CD4-positive, alpha-beta T cell treated with Interleukin-17A for 1 hour (primary cell): ENCODE measurements at places on chromosomes 12 and 14.

- DNase-seq, result no peak
Measured at GRCh38 chr14:35897616-35898111, 71.5 kb downstream of the BRMS1L start.

GRCh38 chr12:61915420-61915819, 344.8 kb upstream of the USP15 start:
- no peak for DNase-seq

DNA sequence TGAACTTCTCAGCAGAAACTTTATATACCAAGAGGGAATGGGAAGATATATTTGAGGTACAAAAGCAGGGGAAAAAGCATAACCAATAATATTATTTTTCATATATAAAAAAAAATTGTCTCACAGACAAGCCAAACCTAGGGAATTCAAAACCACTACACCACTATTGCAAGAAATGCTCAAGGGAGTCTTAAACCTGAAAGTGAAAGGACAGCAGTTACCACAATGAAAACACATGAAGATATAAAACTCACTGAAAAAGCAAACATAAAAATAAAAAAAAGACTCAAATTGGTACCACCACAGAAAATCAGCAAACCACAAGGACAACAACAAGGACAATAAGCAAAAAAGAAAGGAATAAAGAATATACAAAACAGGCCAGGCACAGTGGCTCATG, 131.9 kb downstream of the CEP128 start:
- no peak for DNase-seq

DNA sequence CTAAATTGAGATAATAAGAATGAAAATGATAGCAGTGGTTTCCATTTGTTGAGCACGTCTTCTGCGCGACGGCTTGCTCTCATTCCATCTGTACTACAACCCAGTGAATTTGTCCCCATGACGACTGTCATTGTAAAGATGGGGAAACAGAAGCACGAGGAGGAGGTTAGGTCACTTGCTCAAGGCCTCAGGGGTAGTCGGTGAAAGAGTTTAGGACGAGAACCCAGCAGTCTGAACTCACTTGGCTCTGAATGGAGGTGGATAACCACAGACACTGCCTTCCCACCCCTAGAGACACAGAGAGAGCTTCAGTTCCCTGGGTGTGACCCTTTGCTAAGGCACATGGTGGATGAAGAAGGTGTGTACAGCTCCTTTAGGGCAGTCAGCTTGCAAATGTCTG, 30.9 kb upstream of the PLEKHG3 start:
- no peak for DNase-seq

DNA sequence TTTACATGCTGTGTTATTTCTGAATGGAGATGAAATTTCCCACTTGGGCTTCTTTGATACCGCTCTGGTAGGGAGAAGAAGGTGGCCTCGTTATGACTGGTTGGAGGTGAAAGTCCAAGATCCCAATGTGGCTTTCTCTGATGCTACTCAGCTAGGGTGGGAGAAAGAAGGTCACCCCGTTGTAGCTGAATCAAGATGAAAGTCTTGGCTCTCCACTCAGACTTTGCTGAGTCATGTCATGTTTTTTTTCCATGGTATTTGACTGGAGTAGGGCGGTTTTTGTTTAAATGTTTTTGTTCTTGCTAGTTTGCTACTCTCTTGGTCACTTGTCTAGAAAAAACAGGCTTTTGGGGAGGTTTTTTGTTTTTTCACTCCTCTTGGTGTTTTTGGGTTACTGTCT, 2.4 kb upstream of the PDE6H start:
- no peak for DNase-seq

DNA sequence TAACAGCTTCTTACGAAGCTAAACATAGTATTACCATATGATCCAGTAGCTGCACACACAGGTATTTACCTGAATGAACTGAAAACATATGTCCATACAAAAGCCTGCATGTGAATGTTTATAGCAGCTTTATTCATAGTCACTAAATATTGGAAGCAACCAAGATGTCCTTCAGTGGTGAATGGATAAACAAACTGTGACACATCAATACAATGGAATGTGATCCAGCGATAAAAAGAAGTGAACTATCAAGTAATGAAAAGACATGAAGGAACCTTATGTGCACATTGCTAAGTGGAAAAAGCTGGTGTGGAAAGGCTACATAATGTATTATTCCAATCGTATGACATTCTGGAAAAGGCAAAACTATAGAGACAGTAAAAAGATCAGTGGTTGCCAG, 38.1 kb upstream of the JDP2 start:
- no peak for DNase-seq

GRCh38 chr14:54338696-54339317, 58.0 kb upstream of the CDKN3 start:
- no peak for DNase-seq

- no peak for DNase-seq
Measured at GRCh38 chr12:40208707-40209446, 15.9 kb upstream of the LRRK2 start.

- DNase-seq, result no peak
Measured at GRCh38 chr12:102659200-102659911, 179.0 kb upstream of the IGF1 start.

GRCh38 chr14:104238424-104239184, 100.2 kb downstream of the KIF26A start:
- DNase-seq, result no peak
